T-cell (primary cell): ENCODE measurements at places on chromosomes 2 and 18.
A peak's percentile ranks its signal among the peaks of the same experiment; 100 is the strongest.

DNA sequence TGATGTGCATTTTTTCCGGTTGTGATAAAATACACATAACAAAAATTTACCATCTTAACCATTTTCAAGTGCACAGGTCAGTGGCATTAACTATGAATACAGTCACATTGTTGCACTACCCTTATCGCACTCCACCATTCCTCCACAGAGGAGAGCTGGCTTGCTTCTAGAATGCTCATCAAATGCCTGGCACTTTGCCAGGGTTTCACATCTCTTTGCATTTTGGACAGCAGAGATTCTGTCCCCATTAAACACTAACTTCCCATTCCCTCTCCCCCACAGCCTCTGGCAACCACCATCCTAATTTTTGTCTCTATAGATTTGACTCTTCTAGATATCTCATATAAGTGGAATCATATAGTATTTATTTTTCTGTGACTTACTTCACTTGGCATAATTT lies 165.0 kb downstream of the ASB1 start:
- no peak for DNase-seq

DNA sequence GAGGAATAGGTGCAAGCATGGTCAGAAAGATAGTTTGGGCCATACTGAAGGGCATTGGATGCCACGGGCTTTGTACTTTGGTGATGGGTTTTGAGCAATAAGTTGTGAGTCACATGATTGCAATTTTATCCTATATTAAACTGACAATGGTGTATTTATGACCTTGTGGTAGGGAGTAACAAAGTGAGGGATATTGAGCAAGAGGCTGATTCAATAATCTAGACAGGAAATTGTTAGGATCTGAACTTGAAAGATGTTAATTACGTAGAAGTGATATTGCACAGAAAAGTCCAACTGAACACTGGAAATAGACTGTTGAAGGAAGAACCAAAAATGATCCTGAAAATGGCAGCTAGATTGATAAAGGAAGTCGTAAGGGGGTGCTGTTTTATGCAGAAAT lies 46.6 kb upstream of the TCF4 start:
- no peak for DNase-seq

GRCh38 chr2:71499691-71500090 lies 46.3 kb downstream of the DYSF start:
- no peak for DNase-seq

DNA sequence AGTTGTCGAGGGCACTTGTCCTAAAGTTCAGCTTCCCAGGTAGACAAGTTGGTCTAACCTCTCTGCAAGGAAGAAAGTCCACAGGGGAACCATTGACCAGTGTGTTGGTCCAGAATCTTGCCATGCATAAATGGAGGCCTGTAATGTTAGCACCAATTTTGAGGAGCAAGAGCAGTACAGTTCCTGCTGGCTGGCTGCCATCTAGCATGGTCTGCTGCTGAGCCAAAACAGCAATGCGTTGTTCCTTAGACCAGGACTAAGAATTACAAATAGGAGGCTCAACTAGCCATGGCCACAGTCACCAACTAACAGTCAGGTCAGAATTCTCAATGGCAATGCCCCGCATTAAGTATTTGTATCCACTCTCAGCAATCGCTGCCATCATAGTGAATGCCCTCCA lies 72.8 kb upstream of the WIPF1 start:
- DNase-seq: no peak

- peak; percentile 5 for DNase-seq
These were observed 41.1 kb downstream of the MYO7B start for GRCh38 chr2:127576433-127577207.

- no peak for DNase-seq
These were observed at the start of gene HOXD4 for GRCh38 chr2:176151442-176152287. Gene HOXD4 (plus strand): TSS chr2:176151550. CDS start chr2:176151634, 84 bp downstream.

DNA sequence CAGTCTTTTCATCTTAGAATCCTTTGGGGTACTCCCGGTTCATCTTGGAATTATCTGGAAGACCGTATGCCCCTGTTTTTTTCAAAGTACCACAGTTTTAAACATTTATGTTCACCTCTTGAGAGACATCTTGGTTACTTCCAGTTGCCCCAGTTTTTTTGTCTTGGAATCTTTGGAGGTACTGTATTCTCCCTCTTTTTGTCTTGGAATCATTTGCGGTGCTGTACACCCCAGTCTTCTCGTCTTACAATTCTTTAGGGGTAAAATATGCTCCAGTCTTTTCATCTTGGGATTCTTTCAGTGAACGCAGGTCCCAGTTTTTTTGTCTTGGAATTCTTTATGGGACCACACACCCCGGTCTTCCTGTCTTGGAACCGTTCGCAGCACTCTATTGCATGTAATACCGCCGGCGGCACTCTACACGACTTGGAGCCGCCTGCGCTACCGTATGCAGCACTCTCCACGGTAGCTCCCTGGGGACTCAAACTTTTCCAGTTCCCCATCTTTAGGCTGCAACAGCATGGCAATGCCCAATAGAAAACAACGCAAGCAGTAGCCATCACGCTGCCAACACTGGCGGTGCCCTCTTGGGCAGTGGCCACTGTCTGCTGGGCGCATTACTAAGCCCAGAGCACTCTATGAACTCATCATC lies 21.2 kb upstream of the ZDBF2 start:
- no peak for DNase-seq

GRCh38 chr18:74337155-74337911 lies 21.7 kb downstream of the C18orf63 start:
- no peak for DNase-seq

DNA sequence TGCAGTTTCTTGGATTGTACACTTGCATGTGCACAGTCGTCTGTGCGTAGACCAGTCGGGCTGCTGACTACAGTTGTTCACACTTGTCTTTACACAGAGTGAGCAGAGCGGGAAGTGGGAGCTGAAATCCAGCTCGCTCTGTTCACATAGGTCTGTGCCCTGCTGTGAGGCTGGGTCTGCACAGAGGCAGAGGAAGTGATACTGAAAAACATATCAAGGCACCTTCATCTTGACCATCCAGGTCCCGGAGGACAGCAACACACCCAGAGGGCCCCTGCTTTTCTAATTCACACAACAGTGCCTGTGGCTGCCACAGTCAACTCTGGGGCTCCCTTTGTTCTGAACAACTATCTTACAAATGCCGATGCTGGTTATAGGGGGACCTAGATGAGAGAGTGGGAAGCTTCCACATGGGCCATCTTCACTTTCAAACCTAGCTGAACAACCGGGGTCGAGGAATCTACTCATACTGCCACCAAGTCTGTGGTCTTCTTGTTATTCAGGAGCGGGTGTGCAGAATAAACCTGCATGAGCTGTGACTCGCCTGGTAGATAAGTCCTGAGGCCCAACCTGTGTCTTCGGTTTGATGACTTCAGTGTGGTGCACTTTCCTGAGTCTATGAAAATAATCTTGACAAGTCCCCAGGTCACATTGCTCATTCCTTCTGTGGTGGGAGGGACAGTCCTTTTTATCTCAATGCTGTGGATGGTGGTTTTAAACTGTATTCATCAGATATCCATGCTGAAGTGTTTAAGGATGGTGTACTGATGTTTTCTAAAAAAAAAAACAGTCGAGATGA lies 3.5 kb upstream of the ADNP2 start:
- DNase-seq: no peak

DNA sequence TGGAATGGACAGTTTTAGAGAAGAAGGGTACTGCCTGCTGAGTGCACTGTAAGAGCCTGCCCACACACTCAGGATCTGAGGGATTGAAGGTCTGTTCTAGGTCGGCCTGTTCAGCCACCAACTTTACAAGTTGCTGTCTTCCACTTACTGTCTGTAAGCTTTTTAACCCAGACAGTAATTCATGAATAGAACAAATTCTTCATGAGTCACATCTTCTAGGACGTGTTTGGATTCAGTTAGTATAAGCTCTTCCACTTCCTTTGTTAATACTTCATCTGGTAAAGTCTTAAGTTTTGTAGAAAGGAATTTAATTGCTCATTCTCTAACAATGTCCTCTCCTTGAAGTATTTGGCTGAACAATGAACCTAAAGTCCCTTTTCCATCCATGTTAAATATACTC lies 74.6 kb downstream of the PDE11A start:
- DNase-seq: no peak

DNA sequence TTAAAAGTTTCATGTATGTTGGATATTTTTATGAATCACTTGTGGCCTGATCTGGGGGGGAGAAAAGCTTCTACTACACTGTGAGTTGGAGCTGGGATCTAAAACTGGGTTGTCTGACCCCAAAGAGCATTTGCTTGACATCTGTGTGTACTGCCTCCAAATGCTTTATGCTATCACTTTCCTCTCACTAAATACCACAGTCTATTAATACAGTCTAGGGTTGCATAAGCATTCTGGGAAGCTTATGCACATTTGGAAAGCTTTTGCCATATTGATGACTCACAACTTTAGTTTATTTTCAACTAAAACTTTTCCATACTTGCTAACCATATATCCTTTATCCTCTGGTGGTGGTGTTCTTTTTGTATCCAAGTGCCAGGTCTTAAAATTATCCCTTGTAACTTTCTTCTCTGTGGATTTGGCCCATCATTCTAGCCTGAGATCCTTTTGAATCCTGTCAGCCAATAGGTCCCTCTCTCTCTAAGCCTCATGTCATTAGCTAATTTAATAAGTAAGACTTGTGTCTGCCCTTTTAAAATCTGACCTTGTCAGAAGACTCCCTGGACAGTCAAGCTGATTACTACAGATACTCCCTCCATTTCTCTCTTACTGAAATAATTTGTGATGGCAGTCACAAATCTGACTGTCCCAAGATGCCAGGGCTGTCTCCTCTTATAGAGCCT lies 72.7 kb downstream of the NXPH2 start:
- no peak for DNase-seq

DNA sequence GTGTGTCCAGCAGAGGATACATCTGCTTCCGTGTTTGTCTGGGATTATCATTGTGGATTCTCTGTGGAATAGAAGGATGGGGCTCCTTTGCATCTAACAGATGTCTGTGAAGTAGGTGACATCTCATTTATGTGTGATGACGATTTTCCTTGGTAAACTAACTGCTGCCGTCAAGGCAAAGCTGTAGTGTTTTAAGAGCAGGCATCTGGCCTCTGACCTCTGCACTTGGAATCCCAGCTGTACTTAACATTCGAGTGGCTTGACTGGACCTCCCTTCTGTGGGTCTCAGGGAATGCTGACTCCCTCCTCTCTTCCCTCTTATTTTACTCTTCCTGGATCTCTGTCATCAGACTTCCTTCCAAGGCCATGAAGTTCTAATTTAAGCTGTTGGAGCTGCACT lies 56.4 kb downstream of the DCDC2C start:
- DNase-seq: no peak
